Urinary bladder (tissue), 4 donors: ENCODE measurements at places on chromosomes 1 and 21. TPM values are rescaled to one million over a fixed set of nuclear protein-coding genes. Genes with fewer than 3 reads are reported as not detected.

Gene AMY2B
- 11.2 TPM for polyA plus RNA-seq

Gene MROH7
- 3.0 TPM for polyA plus RNA-seq

Gene NBPF4
- not detected for polyA plus RNA-seq

Gene DVL1
- 69.0 TPM for polyA plus RNA-seq
